ENCODE measurements at places on chromosomes 7 and 10.

GRCh38 chr7:116367171-116367813 is 132.2 kb upstream of the CAV2 start:
- no peak for DNase-seq

DNA sequence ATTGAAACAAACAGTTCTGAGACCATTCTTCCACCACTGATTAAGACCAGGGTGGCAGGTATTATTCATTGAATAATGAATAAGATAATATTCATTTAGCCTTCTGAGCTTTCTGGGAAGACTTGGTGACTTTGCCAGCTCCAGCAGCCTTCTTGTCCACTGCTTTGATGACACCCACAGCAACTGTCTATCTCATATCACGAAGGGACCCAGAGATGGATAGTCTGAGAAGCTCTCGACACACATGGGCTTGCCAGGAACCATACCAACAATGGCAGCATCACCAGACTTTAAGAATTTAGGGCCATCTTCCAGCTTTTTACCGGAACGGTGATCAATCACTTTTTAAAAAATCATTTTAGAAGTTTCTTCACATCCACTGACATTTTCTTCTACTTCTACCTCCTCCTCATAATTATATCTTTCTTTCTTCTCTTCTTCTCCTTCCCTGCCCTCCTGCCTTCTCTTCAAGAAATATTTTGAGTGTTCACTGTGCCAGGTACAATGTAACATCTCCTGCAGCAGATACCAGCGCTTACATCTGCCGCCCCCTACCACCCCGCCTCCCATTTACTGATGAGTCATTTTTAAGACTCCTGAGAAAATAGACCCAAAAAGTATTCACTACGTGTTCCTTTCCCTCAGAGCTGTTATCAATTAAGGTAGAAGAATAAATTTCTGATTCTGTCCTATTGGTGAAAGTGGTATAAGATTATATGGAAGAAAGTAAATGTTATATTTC is 101.7 kb downstream of the VTI1A start:
- DNase-seq, result no peak

DNA sequence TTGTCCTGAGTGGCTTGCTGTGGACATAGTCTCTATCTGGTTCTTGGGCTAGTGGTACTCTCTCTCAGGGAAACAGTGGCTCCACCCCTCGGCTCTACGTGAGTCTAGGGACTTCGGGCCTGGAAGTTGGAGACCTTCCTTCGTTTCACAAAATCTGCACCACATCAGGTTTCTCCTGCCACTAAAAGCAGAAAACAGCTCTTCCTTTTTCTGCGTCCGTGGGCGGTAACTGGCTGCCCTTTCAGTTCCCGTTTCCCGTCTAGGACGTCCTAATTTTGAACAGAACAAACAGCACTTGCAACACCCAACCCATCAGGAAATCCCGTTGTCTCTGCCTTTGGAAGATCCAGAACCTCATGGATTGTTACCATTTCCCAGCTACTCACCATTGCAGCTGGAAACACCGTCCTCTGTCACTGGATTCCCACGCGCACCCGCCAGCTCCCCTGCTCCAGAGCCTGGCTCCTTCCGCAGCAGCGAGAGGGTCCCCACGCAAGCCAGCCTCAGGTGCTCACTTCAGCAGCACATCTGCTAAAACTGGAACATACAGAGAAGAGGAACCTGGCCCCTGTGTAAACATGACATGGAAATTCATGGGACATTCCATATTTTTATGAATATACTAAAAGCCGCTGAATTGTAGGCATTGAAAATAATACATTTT is 311.4 kb upstream of the AKR1E2 start:
- no peak for DNase-seq

- DNase-seq, result no peak
Measured at GRCh38 chr7:100911484-100911883, 15.8 kb upstream of the ACHE start.

DNA sequence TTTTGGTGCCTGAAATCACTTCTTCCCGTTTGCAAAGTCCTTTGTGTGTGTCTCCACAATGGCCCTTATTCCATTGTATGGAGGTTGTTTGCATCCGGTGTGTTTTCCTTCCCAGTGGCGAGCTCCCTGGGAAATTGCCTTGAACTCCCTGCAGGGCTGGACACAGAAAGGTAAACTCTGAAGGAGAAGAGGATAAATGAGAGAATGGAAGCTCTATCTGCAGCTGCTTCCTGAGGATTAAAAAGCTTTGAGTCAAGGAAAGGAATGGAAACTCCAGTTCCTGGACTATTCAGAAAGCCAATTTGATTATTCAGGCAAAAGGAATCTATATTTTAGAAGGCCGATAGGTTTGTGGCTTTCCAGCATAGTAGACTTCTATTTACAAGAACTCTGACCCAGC is 4.4 kb upstream of the GRK5 start:
- DNase-seq, result peak; percentile 76

DNA sequence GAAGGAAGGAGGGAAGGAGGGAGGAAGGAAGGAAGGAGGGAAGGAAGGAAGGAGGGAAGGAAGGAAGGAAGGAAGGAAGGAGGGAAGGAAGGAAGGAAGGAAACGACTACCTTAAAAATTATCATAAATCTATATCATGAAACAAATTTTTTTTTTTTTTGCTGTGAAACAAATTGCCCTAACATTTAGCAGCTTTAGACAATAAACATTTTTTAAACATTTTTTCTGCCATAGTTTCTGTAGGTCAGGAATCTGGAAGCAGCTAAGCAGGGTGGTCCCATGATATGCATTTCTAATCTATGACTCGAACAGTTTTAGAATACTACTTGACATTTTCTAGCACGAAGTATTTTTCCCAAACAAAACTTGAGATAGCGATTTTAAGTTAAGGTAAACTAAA is 42.9 kb upstream of the TSPAN13 start:
- no peak for DNase-seq

- DNase-seq, result peak; percentile 64
Measured at GRCh38 chr10:3099291-3100092, 32.1 kb downstream of the PFKP start.

- no peak for DNase-seq
Measured at GRCh38 chr7:156050636-156051569, 238.6 kb upstream of the SHH start.

- no peak for DNase-seq
Measured at GRCh38 chr7:30206942-30207341, 72.2 kb downstream of the MTURN start.

GRCh38 chr10:96712662-96713271 is 7.5 kb downstream of the PIK3AP1 start:
- DNase-seq, result no peak

- DNase-seq, result peak; percentile 26
Measured at GRCh38 chr10:67819768-67820204, 18.2 kb downstream of the DNAJC12 start.

- peak; percentile 2 for DNase-seq
Measured at GRCh38 chr10:50447691-50448090, 176.1 kb downstream of the SGMS1 start.

DNA sequence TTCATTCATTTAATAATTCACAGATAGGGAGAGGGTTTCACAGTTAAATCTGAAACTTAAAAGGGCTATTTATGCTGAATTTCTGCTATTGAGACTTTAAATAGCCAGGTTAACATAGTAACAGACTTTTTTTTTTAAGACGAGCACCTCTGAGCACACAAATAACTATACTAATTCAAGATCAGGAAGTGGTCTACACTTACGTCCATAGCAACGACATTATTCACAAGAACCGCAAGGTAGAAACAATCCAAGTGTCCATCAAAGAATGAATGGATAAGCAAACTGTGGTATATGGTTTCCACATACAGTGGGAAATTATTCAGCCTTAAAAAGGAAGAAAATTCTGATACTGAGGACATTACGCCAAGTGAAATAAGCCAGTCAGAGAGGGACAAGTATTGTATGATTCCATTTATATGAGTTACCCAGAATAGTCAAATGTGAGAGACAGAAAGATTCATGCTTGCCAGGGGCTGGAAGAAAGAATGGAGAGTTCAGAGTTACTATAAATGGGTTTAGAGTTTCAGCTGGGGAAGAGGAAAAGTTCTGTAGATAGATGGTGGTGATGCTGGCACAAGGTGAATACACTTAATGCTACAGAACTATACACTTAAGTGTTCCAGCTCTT is 140.3 kb upstream of the LAMB4 start:
- no peak for DNase-seq

- DNase-seq, result peak; percentile 76
Measured at GRCh38 chr7:143396625-143397556, 11.8 kb downstream of the EPHA1 start.

GRCh38 chr10:14160299-14160698 is 170.4 kb downstream of the FRMD4A start:
- DNase-seq, result no peak

DNA sequence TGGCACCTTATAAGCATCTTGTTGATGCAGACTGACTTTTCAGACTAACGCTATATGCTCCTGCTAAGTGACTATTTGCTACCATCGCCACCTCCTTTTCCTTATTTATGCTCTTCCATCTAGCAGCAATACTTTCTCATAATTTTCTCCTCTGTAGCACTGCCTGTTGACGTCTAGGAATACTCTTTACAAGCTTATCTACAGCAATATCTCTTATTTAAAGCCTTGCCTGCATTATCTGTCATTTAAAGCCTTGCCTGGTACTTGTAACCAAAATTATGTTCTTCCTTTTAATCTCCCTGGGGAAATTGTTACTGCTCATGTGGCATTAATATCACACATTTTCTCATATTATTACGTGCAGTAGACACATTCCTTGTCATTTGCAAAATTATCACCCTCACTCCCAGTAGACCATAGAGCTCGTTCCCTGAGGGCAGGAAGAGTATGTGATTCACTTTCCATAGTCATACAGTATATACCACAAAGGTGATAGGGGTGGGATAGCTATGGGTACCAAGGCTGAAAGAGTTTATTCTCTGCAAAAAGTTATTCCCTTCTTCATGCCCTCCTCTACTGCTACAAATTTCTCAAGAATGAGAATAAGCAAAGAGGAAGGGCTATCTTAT is 359.7 kb upstream of the PCDH15 start:
- no peak for DNase-seq

DNA sequence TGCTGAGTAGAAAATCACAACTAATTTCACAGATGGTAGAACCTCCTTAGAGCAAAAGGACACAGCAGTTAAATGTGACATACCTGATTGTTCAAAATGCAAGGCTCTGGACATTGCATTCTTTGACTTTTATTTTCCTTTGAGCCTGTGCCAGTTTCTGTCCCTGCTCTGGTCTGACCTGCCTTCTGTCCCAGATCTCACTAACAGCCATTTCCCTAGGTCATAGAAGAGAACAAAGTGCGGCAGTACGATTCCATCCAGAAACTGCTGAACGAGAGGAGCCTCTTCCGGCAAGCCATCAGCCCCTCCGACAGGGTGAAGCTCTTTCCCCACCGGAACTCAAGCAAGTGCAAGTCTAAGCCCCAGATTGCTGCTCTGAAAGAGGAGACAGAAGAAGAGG is 186.9 kb downstream of the CFTR start:
- no peak for DNase-seq

DNA sequence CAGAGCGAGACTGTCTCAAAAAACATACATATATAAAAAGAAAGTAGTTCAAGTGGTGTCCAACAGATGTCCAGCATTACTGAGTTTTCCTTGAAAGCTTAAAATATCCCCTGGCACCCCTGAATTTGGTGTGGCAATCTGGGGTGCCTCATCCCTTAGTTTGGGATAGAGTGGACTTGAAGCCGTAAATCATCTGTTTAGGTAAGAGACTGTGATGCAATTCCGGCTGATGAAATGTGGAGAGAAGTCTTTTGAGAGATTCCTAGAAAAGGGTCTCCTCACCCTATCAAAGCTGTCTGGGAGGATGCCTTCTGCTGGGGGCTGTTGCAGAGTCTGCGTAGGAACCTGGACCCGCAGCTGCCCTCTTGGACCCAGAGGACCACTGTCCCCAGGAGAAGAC is 408.0 kb downstream of the RPS24 start:
- DNase-seq, result no peak

DNA sequence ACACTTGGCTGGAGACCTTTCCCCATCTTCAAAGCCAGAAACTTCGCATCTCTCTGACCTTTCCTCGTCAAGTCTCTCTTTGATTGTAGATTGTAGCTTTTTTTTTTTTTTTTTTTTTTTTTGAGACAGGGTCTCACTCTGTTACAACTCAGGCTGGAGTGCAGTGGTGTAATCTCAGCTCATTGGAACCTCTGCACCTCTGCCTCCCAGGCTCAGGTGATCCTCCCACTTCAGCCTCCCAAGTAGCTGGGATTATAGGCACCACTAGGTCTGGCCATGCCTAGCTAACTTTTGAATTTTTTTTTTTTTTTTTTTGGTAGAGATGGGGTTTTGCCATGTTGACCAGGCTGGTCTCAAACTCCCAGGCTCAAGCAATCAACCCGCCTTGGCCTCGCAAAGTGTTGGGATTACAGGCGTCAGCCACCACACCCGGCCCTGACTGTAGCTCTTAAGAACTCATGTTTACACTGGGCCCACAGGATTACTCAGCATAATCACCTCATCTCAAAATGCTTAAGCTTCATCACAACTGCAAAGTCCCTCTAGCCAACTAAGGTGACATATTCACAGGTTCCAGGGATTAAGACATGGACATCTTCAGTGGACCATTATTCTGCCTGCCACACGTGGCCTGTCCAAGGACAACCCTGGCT is 11.7 kb downstream of the POLL start:
- peak; percentile 37 for DNase-seq

DNA sequence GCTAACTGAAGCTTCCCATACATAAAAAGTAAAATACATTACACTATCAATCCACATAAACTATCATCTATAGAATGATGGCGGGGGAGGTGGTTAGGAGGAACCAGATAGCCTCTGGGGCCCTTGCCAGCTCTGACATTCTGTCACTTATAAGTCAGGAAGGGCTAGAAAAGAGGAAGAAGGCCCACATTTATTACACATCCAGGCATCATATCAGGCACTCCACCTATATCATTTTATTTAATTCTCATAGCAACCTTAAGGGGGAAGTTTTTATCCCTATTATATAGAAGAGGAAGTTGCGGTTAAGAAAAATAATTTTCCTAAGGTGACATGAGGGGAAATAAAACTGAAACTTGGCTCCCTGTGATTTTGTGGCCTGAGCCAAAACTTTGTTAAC is 29.9 kb downstream of the HEPACAM2 start:
- no peak for DNase-seq

- DNase-seq, result no peak
Measured at GRCh38 chr7:45349090-45349489, 191.5 kb downstream of the RAMP3 start.

GRCh38 chr7:98232799-98233198 is 19.2 kb downstream of the TECPR1 start:
- no peak for DNase-seq

DNA sequence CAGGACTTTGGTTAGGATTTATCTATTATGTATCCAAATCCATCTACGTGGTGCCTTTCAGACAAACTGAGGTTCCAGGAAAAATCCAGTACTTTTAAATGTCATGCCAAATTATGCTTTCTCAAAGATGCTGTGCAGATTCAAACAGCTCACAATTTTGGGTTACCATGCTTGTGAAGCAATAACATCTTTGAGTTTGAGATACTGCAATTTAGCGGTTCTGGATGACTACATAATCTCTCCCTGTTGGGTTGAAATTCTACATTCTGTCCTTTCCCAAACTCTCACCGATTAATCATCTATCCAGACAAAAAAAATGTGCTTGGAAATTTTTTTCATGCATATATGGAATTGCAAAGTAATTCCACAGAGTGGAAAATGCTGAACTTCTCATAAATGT is 3.5 kb downstream of the RHOBTB1 start:
- peak; percentile 4 for DNase-seq

- no peak for DNase-seq
Measured at GRCh38 chr10:5987747-5988146, 10.4 kb upstream of the IL15RA start.
